Cardiac fibroblast (primary cell): ENCODE measurements at places on chromosomes 3 and 15.

- DNase-seq = no peak
These were observed 21.2 kb upstream of the NMD3 start for GRCh38 chr3:161199926-161200325.

DNA sequence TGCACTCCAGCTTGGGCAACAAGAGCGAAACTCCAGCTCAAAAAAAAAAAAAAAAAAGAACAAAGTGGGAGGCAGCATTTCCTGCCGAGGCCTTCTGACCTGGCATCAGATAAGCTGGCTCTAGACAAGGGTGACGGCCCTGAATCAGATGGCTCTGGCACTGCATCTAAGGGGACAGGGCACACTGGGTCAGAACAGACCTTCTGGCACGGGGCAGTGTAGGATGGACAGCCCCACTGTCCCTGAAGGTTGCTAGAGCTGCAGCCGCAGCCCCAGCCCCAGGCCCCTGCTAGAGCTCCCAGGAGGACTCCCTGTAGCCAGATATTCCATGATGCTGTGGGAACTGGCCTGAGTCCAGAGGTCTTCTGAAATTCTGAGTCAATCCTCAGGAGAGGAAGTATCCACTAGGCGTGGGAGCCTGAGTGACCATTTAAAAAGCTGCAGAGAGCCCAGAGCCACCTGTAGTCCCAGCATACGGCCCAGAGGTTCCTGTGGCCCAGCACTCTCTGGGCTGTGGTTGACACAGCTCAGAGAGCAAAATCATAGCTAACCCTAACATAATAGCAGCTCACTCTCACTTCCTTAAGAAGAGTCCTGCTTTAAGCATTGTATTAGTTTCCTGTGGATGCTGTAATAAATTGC, 69.2 kb upstream of the MFGE8 start:
- DNase-seq = peak; percentile 94

DNA sequence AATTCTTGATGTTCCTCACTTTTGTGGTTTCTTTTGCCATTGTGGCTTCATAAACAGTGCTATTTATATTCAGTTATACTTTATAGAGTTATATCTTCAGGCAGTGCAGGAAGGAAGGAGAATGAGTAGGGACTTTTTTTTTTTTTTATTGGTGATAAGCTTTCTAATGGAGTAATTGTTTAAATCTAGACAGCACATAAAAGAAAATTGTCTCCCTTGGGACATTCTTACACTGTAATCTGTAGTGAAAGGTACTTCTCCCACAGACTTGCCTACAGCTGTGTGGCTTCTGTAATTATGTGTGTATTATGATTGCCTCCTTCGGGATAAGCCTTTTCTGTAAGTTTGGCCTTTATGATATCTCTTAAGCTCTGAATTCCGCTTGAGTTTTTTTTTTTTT, 41.6 kb downstream of the WDR76 start:
- DNase-seq = peak; percentile 5

DNA sequence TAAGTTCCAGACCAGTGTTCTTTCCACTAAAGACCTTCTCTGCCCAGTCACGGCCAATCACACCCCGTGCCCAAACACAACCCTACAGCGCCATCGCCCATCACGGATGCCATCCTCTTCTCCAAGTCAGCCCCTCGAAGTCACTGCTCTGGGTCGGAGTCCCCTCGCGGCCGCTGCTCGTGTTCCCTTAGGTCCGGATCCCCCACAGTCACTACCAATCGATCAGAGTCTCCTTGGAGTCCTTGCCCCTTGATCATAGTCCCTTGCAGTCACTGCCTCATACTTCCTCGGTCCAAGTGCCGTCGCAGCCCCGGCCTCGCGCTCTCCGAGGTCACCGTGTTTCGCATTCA, 461 bp downstream of the PCYT1A start:
- peak; percentile 26 for DNase-seq

DNA sequence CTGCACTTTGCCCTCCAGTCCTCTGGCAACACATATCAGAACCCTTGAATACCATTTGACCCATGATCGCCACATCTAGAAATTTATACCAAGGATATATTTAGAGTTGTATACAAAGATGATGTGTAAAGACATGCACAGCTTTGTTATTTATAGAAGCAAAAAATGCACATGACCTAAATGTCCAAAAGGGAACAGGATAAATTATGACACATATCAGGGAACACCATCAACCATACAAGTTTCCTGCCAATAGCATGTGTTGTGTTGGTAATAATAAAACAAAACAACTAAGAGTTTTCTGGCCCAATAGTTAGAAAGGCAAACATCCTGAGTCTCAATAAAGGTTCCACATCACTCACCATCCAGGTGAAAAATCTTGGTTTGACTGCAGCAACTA, 51.5 kb downstream of the AAGAB start:
- no peak for DNase-seq

DNA sequence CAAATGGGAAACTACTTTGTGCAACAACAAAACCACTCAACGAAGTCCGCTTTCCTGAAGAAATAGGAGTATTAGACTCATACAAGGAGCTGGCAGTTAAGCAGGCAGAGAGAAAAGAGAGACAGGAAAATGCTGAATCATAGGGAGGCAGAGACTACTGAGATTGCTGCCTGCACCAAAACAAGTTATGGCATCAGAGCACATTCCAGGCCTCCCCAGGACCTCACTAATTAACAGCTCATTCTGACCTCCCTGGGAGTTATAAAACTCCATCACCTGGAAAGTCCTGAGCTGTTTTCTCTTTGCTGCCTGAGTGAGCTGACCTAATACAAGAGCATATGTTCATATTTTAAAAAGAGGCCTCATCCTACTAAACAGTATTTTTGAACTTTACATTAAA, 741.0 kb downstream of the MCTP2 start:
- peak; percentile 38 for DNase-seq

GRCh38 chr3:80785475-80785874, 976.0 kb downstream of the GBE1 start:
- DNase-seq = no peak

DNA sequence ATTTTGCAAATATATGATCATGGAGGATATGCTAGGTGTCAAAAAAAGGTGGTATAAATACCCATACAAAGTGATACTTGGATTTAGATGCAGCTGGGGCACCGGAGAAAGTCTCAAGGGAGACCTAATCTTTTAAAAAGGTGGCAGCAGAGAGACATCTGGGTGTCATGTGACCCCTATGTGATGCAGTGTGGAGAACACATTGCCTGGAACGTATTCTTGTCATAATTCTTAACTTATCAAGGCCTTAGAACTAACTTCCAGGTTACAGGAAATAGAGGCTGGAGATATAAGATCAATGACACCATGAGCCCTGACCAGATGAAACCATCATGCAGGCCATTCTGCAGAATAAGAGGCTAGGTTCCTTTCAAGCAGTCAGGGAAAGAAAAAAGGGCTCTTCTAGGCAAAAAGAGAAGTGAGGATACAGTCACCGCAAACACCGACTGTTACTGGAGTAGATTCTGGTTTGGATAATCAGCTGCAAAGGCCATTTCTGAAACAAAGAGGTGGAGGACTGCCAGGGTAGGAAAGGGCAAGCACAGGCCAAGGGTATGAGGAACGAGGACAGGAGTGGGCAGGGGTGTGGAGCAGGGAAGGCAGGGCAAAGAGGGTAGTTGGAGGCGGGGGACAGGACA, 100.6 kb downstream of the OXNAD1 start:
- no peak for DNase-seq

- DNase-seq = no peak
These were observed 429.7 kb upstream of the ROBO2 start for GRCh38 chr3:76610150-76610549.

DNA sequence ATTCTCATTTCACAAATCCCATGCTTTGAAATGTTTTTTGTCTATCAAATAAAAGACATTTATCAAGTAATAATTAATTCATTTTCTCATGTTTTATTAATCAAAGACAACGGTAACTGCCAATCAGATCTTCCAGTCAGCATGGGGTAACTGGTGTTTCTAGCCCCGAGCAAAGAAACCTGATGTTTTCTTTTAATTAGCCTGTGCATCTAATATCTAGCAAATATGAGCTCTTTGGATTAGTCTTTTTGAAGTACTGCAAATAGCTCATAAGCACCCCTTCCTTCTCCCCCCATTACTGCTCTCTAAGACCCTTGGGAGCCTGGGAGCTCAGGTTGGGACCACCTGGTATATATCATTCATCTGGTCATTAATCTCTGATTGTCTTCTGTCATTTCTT, 43.1 kb upstream of the SRGAP3 start:
- DNase-seq = no peak

GRCh38 chr3:46615050-46615775, 2.9 kb downstream of the FAM240A start:
- no peak for DNase-seq

DNA sequence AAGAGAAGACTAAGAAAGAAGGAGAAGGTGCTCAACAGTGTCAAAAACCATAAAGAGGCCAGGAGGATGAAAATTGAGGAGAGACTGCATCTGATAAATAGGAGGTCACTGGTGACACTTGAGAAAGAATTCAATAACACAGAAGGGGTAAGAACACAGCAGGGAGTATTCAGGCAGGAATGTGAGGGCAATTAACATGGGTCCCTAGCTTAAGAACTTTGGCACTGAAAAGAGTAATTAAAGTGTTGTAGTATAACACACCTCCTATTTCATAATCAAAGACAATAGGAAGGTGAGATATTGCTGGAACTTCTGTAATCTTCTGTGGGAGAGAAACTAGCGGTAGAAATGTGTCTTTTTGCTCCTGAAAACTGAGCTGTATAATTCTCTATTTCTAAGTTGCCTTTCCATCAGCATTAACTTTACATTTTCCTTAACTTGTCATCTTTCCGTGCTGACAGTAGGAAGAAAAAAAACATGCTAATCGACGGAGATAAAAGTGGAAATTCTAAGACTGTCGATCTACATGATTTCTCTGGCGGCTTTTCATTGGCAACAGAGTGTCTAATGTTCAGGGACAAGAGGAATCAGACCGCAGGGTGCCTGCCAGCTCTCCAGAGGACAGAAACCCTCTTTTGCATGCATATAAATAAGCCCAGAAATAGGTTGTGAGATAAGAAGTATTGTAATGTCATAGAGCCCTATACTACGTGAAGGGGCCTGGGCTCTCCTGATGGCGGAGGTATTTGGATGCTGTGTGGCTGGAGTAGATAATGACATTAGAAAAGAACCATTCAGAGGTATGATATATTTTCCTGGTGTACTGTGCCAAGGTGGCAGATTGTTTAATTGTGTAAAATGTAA, 147.9 kb upstream of the GAP43 start:
- no peak for DNase-seq

DNA sequence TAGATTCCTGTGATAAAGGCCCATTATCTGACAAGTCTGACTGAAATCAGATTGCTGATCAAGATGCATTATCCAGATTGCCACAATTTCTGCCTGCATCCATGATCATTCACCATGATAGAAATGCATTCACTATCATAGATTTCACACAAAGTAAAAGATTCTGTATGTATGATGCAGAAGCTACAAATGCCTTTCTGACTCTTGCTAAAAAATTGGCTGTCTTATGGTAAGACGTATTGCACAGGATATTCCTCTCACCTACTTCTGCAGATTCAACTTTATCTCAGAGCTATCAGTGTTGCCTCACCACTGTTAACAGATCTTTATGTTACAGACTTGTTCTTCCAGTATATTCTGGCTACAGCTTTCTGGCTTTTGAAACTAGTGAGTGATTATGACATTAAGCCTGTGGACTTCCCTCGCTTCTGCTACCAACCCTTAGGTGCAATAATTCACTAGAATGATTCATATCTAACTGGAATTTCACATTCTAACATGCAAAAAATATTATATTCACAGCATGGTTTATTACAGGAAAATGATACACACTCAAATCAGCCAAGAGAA, 955.3 kb downstream of the EPHA3 start:
- DNase-seq = no peak

- no peak for DNase-seq
These were observed 108.2 kb downstream of the TBL1XR1 start for GRCh38 chr3:177089110-177089509.

DNA sequence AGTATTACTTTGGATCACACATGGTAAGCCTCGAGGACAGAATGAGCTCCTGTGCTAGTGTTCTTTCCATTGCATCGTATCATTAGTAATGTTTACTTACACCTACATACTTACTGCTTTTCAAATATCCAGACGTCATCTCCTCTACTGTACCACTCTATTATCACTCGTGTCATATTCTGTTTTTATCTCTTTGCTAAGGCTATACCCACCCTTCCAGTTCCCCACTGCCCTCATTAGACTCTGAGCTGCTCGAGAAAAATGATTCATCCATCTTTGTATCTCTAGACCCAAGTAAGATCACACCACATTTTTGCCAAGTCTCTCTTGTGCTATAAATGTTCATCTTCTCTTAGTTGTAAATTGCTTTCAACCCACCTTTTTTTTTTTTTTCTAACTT, 245.7 kb downstream of the TIGIT start:
- no peak for DNase-seq

DNA sequence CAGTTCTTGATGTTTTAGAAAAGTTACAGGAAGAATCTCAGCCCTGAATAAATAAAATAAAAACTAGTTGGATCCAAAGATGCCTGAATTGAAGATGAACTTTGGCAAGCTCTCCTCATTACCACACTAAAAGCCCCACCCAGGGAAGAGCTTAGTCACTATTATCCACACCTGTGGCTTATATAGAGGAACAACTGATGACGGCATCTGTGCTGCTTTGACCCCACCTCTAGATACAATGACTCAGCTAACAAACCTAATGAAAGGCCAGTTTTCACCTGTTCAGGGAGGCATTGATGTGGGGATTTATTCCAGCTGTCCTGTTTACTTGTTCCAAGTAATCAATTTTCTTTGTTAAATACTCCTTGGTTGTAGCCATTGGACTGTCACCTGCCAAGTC, 604.7 kb upstream of the EPHA6 start:
- no peak for DNase-seq

- no peak for DNase-seq
These were observed 27.9 kb upstream of the SV2B start for GRCh38 chr15:91072161-91072560.

GRCh38 chr3:6273878-6274277, 587.0 kb upstream of the GRM7 start:
- no peak for DNase-seq

DNA sequence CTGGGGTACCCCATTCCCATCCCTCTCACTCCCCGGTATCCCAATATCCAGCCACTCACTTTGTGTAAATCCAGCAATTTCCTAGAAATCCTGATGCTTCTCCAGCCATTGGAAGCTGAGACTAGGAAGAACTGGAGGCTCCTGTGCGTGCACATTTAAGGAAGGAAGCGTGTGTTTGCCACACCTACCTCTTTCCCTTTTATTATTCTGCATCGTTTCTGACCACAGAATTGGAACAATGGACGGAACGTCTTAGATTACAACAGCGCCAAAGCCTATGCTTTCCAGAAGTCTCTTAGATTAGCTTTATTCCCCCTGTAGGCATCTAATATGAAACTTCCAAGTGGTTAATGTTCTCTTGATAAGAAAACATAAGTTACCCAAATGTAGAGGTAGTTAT, 234.8 kb upstream of the TRIM42 start:
- no peak for DNase-seq

GRCh38 chr3:6862041-6862879, 1.3 kb downstream of the GRM7 start:
- DNase-seq = no peak

GRCh38 chr3:135499426-135499825, 466.1 kb upstream of the PPP2R3A start:
- no peak for DNase-seq

- peak; percentile 23 for DNase-seq
These were observed 33.4 kb downstream of the SPINK8 start for GRCh38 chr3:48299746-48300712.

- no peak for DNase-seq
These were observed 91.9 kb downstream of the ARNT2 start for GRCh38 chr15:80496096-80496495.

- DNase-seq = peak; percentile 2
These were observed 153.8 kb downstream of the SPATA16 start for GRCh38 chr3:172987273-172987672.
